HFFc6 (cell line): ENCODE measurements at places on chromosomes 6 and 20.

GRCh38 chr6:168499045-168499650, 58.2 kb downstream of the SMOC2 start:
- no peak for DNase-seq

DNA sequence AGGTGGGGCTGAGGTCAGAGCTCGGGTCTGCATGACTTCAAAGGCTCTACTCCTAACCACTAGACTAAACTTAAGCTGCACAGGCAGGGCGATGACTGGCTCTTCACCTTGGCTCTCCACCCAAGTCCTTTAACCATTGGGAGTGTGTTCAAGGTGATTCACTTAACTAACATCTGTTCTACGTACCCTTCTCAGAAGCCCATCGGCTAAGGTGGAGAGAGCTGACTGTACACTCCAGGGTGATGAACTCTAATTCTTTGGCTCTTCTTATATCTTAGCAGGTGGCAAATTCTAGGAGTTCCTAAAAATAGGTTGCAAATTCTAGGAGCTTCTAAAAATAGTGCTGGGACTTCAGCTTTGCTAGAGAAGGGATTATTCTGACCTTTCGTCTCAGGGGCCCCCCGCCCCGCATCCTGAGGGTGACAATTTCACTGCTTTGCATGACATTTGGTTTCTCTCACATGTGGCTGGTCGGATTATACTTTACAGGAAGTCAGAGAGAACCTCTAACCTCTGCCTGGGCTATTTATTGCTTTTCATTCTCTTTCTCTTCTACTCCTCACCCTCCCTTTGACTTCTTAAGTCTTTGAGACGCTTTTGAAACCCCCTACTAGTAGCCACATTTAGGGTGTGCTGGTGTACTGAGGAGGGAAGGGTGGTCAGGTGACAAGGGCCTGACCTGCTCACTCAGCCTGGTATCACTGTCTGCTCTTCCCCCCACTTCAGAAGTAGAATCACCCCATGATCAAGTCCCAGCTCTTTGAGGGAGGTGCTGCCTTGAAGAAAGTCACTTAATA, 55.5 kb downstream of the PRDM1 start:
- DNase-seq: no peak

GRCh38 chr20:36572701-36573102, 695 bp upstream of the TGIF2 start:
- peak; percentile 36 for DNase-seq

DNA sequence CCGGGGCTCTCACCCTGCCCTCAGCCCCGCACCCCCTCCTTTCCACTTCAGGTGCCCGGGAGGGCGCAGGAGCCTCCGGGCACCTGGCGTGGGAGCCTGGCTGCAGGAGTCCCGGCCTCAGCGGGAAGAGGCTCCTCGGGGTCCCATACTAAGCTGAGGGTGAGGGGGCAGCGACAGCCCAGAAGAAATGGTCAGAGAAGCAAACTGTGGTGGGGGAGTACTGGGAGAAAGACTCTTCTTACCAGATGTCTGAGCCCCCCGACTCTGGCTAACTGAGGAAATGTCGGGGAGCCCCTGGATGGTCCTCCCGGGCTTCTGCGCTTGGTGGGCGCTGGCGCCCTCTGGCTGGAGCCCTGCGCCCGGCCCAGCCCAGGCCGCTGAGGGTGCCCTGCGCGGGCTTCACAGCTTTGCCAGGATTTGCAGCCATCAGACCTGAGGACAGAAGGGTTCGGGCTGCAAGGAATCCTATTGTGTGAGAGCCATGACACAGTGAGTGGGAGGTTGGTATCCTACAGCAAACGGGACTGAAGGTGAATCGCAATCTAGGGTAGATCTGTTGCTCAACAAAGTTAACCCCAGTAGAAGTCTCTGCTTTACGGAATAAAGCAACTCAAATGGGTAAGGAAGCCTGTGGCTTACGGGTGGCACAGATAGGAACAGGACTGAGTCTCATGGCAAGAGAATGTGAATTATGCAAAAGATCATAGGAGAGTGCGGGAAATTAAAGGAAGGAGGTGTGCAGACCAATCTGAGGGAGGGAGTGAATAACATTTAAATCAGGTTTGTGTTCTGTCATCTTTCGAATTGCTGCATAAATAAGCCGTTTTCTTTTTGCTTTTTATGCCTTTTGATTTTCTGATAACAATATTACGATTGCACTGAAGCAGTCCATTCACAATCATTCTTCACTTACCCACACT, 639 bp upstream of the RCAN2 start:
- no peak for DNase-seq

- DNase-seq: no peak
Measured at GRCh38 chr20:50628853-50629669, 62.3 kb downstream of the RIPOR3 start.

DNA sequence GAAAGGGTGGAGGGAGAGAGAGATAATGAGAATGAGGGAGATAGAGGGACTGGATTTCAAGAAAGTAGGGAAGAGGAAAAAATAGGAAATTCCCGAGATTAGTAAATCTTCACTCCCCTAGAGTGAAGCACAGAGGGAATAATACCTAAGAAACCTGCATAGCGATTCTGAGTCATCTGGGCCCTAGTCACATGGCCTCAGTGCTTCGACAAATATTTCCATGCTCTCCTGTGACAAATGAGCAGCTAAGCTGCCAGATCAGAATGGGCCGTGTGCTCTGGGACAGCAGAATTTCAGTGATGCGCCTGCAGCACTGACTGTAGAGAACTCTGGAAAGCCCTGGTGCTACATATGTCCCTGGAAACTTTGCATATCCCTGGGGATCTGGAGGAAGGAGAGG, 48.6 kb upstream of the GRIK2 start:
- DNase-seq: no peak
